ENCODE measurements at places on chromosomes 2 and 18.

DNA sequence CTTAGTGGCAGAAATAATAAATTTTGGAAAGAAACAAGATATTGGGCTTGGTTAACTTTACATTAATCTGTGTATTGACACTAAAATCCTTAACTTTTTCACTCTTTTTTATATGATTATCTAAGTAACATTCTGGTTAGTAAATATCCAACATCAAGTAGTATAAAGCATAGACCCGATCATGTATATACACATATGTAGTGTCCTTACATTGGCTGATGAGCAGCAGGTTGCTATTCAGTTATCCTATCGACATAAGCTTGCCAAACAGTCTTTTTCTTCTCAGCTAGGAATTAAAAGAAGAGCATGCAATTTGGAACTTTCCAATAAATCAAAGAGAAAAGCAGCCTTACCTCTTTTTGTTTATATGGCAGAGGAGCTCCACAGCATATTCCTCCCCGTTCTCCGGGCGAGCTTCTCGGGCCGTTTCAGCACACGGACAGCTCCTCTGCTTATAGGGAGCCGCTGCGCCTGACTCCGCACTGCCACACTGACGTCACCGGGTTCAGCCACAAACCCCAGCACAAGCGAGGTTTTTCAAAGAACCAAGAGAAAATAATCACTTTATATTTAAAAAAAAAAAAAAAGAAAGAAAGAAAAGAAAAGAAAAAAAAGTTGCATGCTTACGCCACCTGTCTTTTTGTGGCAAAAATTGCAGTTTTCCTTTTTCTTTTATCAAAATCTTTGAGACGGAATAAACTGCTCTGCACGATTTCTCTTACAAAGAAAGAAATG lies at the start of gene SCG2:
TSS of gene SCG2 (minus strand) at position 430 of the 735 bp plus-strand sequence. CDS start 3,079 bp downstream, outside the sequence.
- DNase-seq: peak; percentile 71

- no peak for DNase-seq
Observed at GRCh38 chr2:164032995-164033394, 297.2 kb upstream of the FIGN start.

- DNase-seq: no peak
Observed at GRCh38 chr2:208546107-208546506, 139.5 kb downstream of the PTH2R start.

DNA sequence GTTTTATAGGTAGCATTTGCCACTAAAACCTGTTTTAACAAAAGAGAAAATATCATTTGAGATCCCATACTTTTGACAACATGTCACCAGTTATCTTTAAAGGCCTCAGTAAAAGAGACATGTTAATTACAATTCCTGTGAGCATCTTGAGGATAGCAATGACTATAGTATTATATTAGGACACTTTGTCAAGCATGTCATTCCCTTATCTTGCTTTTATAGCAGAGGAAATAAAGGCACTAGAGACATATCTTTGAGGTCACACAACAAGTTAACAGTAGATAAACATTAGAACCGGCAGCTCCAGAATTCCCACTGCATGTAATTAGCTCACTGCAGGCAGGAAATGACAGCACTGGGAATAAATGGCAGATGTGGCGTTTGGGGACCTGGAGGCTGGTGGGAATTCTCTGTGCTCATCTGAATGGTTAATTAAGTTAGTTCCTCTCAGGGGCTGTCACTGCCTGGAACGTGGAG lies 25.9 kb downstream of the LYPD6B start:
- no peak for DNase-seq

- DNase-seq: no peak
Observed at GRCh38 chr2:23912054-23912453, 14.9 kb downstream of the ATAD2B start.

DNA sequence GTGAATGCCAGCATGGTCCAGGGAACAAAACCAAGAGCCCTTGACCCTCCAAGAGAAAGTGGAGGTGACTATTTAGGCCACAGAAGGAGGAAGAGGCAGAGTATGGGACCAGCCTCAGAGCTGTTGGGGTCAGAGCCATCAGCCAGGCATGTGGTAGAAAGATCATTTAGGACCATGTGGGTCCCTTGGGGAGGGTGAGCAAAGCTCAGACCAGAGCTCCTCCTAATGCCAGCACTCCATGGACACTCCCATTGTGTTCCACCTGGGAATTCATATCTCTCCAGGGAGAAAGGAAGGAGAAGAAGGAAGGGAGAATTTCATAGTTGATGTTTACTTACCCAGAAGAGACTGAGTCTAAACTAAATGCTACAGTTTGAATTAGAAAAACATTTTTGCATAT lies 73.2 kb downstream of the CYBRD1 start:
- no peak for DNase-seq

- DNase-seq: no peak
Observed at GRCh38 chr2:154455866-154456265, 242.6 kb upstream of the KCNJ3 start.

DNA sequence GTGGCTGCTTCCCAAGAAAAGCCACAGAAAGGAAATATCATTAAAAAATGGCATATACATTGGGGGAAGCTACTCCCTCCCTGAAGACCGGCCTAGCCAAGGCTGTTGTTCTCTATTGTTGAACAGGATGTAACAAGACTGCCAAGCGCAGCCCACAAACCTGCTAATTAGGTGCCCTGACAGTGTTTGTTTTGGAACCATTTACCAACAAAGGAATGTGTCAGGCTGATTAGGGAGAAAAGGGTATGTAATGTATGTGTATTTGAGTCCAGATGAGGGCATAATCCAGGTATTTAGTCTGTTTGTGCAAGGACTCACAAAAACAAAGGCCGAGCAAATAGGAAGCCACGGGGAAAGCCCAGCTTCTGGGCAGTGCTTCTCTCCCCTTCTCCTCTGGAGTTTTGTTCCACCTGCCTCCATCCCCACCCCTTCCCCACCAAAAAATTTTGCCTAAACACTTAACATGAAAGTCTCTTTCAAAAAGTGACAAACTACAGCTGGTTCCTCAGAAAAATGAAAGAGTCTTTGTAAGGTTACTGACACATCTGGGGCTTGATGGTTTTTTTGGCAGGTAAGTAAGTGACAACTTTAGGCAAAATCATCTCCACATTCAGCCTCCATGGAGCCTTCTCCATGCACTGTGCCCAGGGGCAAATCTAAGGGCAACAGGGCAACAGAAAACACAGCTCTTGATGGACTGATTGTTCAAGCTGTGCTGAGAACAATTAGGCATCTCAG lies 78.3 kb upstream of the FZD5 start:
- DNase-seq: peak; percentile 14

GRCh38 chr2:213149949-213150314 lies 1.5 kb downstream of the IKZF2 start:
- no peak for DNase-seq

DNA sequence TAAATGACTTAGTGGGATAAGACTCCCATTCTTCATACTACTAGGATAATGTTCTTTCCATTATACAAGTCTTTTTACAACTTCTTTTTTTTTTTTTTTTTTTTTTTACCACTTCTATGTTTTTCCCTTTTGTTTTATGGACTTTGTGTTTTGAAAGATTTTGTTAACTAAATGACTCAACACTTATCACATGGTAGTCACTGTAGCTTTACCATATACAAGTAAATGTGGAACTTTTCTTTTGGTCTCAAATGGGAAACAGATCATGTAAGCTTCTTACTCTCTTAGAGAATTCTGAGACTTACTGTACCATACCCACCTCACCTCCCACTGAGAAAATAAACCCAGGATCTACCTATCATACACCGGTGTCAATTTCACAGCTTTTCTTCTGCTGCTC lies 590.3 kb upstream of the CDH2 start:
- no peak for DNase-seq

- DNase-seq: no peak
Observed at GRCh38 chr2:98908931-98909316, 27.1 kb downstream of the CRACDL start.

- DNase-seq: no peak
Observed at GRCh38 chr18:22694954-22695353, 238.2 kb upstream of the RBBP8 start.

DNA sequence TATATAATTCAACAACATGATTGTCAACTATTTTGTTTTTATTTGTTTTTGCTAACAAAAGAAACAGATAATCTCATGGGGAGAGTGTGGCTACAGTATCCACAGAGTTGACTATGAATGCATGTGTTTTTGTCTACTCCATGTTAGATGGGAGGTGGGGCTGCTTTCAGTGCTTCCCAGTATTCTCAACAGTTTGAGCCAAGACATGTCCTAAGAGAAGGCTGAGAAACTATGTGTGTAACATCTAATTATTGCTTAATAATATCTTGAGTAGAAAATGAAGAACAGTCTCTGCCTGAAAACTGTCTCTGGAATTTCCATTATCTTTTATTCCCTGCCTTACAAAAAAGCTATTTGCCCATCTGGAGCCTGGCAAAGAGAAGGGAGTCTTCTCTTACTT lies 178.8 kb upstream of the MMADHC start:
- no peak for DNase-seq

- no peak for DNase-seq
Observed at GRCh38 chr2:238136820-238137537, 1.5 kb upstream of the KLHL30 start.

- DNase-seq: peak; percentile 35
Observed at GRCh38 chr2:186590759-186591505, 1.1 kb downstream of the ITGAV start.

DNA sequence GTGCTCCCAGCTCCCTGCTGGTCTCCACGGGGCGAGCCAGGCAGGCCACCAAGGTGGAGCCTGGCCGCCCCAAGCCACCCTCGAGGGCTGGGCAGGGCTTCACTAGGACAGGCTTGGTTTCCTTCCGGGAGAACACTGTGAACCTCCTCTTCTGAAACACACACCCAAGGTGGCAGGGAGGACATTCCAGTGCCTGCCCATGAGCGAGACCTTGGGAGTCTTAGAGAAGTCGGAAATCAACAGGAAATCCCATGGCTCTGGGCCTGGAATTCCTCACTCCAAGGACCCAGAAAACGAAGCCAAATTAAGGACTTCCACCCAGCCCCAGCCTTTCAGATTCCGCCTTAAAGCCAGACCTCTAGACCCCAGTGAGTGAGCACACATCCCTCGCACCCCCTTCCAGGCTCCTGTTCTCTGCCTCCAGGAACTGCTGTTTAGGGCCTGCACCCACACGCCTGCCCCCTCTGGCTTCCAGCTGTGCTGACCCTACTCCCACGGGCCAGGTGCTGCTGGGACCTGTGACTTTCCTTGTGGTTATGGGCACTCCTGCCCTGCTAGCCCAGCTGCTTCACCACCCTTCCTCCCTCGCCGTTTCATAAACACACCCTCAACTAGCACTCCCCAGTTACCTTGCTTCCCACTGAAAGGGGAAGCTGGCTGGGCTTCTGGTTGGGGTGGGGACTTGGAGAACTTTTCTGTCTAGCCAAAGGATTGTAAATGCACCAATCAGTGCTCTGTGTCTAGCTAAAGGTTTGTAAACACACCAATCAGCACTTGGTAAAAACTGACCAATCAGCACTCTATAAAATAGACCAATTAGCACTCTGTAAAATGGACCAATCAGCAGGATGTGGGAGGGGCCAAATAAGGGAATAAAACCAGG lies 13.7 kb downstream of the GPR17 start:
- no peak for DNase-seq

- DNase-seq: no peak
Observed at GRCh38 chr2:85761946-85762345, 8.2 kb downstream of the ATOH8 start.

- no peak for DNase-seq
Observed at GRCh38 chr2:232523402-232523681, 2.6 kb upstream of the CHRND start.

DNA sequence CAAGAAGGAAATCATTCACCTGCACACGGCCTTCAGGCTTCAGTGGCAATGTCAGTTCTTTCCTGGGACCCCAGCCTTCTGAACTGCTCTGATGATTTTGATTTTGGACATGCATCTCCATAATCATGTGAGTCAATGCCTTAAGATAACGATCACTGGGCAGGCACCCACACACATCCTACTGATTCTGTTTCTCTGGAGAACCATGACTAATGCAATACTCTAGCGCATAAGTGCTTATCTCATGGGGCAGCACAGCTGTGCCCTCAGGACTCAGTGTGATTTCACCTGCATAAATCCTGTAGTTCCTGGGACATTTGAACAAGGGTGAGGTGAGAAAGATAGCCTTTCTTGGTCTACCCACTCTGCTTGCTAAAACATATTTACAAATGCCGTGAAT lies 144.6 kb downstream of the AKAIN1 start:
- DNase-seq: no peak

GRCh38 chr2:12243381-12243780 lies 473.4 kb upstream of the TRIB2 start:
- DNase-seq: no peak

GRCh38 chr2:71410696-71411095 lies 42.7 kb upstream of the DYSF start:
- DNase-seq: no peak

GRCh38 chr2:69693059-69693774 lies 48.7 kb upstream of the ANXA4 start:
- peak; percentile 43 for DNase-seq

GRCh38 chr2:189015359-189015758 lies 41.2 kb downstream of the COL3A1 start:
- DNase-seq: no peak

GRCh38 chr2:163644238-163644637 lies 91.6 kb downstream of the FIGN start:
- DNase-seq: no peak

- DNase-seq: no peak
Observed at GRCh38 chr2:168889635-168890005, 610 bp downstream of the SPC25 start.

- DNase-seq: no peak
Observed at GRCh38 chr2:52402128-52402527, 1365.5 kb upstream of the CHAC2 start.

Data from activated CD8-positive, alpha-beta T cell treated with anti-CD3 and anti-CD28 coated beads for 36 hours (primary cell).